ENCODE measurements at places on chromosomes 4 and X. TPM values are rescaled to one million over a fixed set of nuclear protein-coding genes. Genes with fewer than 3 reads are reported as not detected.

Gene AKAP14
- 5.1 TPM for total RNA-seq

Gene C1QTNF7
- 0.69 TPM for total RNA-seq

Gene NPY2R
- total RNA-seq = 5.3 TPM

Gene CXCL13
- total RNA-seq = not detected

Gene ATP2B3
- total RNA-seq = 15.0 TPM

Gene DUSP21
- not detected for total RNA-seq

Gene AMBN
- 0.92 TPM for total RNA-seq

Gene CLIC2
- 3.2 TPM for total RNA-seq

Gene CXCL9
- not detected for total RNA-seq

Gene TSPAN6
- total RNA-seq = 41.1 TPM

Gene ACSL1
- total RNA-seq = 34.1 TPM

Gene ASB12
- 0.46 TPM for total RNA-seq

Gene TCEAL1
- total RNA-seq = 47.3 TPM

Gene GAGE12F
- total RNA-seq = not detected

Gene MAP7D2
- total RNA-seq = 25.1 TPM

Gene PIN4
- 17.1 TPM for total RNA-seq

Gene POU4F2
- total RNA-seq = not detected

Gene GRID2
- total RNA-seq = 56.5 TPM

Gene CSTF2
- total RNA-seq = 14.1 TPM

Gene MAGEB2
- total RNA-seq = not detected

Gene TTC29
- total RNA-seq = 4.8 TPM

Gene CCKAR
- total RNA-seq = 4.6 TPM

Gene MAML3
- 7.4 TPM for total RNA-seq

Gene ZCCHC18
- total RNA-seq = 15.5 TPM

Gene BLOC1S4
- 9.9 TPM for total RNA-seq

Gene SHOX
- total RNA-seq = 0.23 TPM

Gene JCHAIN
- not detected for total RNA-seq

Gene RAB39B
- total RNA-seq = 34.1 TPM

Gene VGLL1
- total RNA-seq = not detected

Gene LRIT3
- 0.23 TPM for total RNA-seq

Gene MID2
- 45.0 TPM for total RNA-seq

Gene CT47B1
- total RNA-seq = not detected

Gene BANK1
- 0.23 TPM for total RNA-seq

Gene PASD1
- not detected for total RNA-seq

Gene ETDB
- total RNA-seq = not detected

Gene ART3
- total RNA-seq = 5.1 TPM

Gene P2RY8
- total RNA-seq = under 0.01 TPM

Gene TMEM150C
- 59.1 TPM for total RNA-seq

Gene MGARP
- total RNA-seq = 0.46 TPM

Gene SH3RF1
- 22.4 TPM for total RNA-seq

Gene MAGEC3
- total RNA-seq = 0.23 TPM

Gene CCNB3
- total RNA-seq = 0.92 TPM

Gene NALF2
- total RNA-seq = 5.1 TPM

Gene H2BW2
- not detected for total RNA-seq

Gene LGI2
- 12.5 TPM for total RNA-seq

Gene SLC25A14
- total RNA-seq = 31.6 TPM

Gene TLR10
- 4.2 TPM for total RNA-seq

Gene ZNF630
- 5.3 TPM for total RNA-seq

Gene HERC6
- 6.9 TPM for total RNA-seq

Gene SPACA5
- total RNA-seq = not detected

Gene LINC00632
- 79.8 TPM for total RNA-seq

All from diencephalon (tissue), 1 donor.